ENCODE measurements at places on chromosomes 5 and 9.

GRCh38 chr9:108802967-108803366, 52.8 kb downstream of the ACTL7B start:
- no peak for DNase-seq

DNA sequence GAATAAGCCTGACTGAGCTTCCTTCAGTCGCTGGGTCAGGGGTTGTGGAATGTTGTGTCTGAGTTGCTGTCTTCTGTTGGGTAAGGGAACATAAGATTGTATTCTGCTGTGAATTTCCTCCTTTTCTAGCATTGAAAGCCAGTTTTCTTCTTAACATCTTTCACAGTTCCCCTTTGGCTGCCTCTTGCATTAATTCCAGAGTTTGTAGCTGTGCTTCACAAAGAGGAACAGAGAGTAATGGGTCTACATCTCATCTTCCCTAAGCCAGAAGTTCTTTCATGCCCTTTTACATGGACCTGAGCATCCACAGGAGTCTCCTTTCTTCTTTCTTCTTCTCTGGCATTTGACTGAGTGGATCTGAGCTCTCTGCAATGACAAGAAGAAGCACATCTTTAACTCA, 686.8 kb downstream of the KCTD16 start:
- no peak for DNase-seq

DNA sequence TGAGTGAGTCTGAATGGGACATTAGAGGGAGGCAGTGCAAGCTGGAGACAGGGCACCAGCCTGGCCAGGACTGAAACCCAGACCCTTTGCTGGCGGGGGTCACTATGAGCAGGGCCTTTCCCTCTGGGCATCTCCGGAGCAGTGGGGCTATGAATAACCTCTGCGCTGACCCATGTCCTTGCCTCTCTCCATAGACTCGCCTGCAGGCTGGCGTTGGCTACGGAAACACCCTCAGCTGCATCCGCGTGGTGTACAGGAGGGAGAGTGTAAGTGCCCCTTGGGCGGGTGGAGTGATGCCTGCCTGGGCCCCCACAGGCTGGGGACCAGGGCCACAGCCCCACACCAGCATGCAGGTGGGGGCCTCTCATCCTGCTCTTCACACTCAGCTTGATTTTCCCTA, 15.8 kb downstream of the SLC25A48 start:
- DNase-seq = no peak

GRCh38 chr9:87517732-87518131, 20.1 kb downstream of the DAPK1 start:
- no peak for DNase-seq

- no peak for DNase-seq
These were observed 387.0 kb upstream of the RFX3 start for GRCh38 chr9:3912817-3913216.

DNA sequence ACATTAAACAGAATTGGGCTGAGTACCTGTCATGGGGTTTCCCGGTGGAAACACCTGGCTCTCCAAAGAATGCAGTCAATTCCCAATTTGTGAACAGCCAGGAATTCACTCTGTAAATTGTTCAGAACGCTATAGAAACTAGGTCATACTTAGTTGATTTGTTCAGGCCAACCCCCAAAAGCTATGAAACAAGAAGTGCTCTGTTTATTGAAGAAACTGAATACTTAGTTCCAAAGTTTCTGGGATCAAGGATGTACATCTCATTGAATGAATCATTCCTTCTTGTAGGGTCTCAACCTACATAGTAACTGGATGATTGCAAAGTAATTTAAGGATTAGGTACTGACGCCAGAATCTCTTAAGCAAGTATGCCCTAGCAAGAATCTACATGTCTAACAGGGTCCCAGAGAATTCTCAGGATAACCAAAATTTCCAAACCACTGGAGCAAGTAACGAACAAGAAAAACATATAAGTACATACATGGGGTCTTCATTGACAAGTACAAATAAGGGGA, 659 bp upstream of the TUSC1 start:
- no peak for DNase-seq

- DNase-seq = no peak
These were observed 163.7 kb upstream of the SLC12A2 start for GRCh38 chr5:127919818-127920217.

DNA sequence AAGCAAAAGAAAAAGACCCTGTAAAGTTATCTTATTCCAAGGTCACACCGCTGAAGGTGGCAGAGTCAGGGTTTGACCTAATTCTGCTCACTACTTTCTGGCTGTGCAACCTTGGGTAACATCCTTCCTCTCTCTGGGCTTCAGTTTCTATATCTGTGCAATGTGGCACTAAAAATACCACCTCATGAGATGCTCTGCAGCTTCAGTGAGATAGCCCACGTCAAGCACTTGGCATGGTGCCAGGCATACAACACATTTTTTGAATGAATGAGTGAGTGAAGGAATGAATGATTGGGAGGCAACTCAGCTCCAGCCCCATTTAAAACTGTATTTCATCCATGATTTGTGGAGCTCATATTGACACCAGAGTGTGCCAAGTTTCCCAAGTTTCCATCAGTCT, 62.3 kb downstream of the FOXI1 start:
- no peak for DNase-seq

- no peak for DNase-seq
These were observed 45.5 kb upstream of the KIF2A start for GRCh38 chr5:62260513-62260912.

- DNase-seq = no peak
These were observed 66.8 kb upstream of the IL17B start for GRCh38 chr5:149445739-149446369.

GRCh38 chr9:73158723-73159122, 7.1 kb downstream of the ANXA1 start:
- DNase-seq = no peak

DNA sequence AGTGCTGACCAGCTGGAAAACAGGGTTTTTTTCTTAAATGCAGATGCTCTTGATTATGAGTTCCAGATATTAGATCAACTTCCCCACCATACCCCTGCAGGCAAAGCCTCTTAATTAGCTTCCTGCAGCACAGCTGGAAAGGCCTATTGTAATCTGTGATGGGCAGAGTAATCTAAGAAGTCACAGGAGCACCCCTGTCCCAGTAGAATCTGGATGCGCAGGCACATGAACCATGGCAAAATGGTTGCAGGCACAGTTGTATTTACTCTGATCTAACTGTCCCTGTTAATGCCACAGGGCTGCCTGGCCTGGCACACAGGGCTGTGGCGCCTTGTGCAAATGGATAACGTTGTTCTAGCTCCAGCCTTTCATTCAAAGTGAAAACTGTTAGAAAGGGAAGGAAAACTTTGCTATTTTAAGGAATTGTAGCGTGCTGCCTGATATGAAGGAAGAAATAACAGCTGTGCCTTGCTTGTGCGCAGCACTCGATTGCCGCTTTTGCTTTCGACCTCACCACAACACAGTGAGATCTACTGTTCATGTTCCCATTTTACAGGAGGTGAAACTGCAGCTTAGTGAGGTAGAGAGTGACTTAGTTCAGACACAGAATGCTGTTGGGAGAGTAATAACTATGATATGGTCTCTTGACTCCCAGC, 2.3 kb downstream of the TGFBI start:
- DNase-seq = no peak

- no peak for DNase-seq
These were observed 176.0 kb downstream of the SLC12A2 start for GRCh38 chr5:128259607-128260021.

DNA sequence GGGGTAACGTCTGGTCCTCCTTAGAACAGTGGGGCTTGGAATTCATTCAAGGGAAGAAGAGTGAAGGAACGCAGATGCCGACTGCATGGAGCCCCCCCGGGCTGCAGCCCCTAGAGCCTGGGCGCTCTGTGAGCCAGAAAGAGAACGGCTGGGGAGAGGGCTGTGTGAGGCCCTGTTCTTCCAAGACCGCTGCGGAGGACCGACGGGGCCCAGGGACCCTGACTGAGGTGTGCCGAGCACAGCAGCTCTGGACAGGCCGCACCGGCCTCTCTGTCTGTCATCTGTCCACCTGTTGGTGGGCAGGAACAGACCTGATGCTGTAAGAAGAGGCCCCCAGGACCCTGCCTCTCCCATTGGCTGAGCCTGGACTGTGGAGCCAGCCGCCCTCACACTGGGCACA, 7.7 kb upstream of the NOTCH1 start:
- no peak for DNase-seq

DNA sequence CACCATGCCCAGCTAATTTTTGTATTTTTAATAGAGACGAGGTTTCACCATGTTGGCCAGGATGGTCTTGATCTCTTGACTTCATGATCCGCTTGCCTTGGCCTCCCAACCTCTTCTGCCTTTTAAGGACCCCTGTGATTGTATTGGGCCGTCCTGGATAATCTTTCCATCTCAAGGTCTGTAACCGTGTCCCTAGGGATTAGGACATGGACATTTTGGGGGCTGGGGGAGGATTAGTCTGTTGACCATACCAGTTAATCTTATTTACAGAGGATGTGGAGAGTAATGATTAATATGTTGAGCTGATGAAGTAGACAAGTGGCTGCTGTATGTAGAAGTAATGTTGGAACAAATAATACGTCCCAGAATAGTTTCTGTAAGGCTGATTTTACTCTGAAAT, 23.1 kb downstream of the LNPEP start:
- DNase-seq = no peak

- DNase-seq = no peak
These were observed 78.6 kb downstream of the ANXA1 start for GRCh38 chr9:73230251-73230650.

- no peak for DNase-seq
These were observed 9.4 kb downstream of the PRELID2 start for GRCh38 chr5:145825751-145826180.

DNA sequence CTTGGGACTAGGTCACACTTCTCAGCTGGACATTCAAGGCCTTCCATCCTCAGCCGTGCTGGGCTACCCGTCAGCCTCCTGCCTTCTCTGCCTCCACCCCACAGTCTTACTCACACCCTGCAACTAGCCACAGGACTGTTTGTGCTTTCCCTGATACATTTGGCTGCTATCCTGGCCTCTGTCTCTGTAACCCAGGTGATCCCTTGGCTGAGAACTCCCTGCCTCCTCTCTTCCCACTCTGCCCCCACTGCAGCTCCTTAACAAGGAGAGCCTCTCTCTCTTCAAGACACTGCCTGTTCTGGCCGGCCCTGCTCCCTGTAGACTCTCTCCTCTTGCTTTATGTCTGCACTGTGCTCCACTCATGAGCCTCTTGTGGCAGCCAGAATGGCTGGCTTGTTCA, 120.6 kb downstream of the MSX2 start:
- no peak for DNase-seq
